DMS 273 treated with DMSO at 0.1 percent for 48 hours (cell line): ENCODE measurements at places on chromosomes 2 and 18.

DNA sequence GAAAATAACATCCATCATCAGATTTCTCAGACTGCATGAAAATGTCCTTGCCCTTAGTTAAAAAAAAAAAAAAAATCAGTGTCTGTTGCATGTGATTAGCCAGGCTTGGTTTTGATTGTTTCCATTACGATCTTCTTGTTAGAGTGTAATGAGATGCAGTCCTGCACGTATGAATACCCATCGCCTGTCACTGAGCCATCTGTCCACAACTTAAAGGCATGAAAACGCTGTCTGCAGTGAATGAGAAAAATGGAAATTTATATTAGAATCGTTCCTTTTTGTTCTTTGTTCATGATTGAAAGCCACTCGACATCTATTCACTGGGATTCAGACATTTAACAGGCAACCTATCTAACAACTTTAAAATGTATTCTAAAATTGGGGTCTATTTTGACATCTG lies 521.7 kb upstream of the SPHKAP start:
- no peak for DNase-seq

GRCh38 chr2:127844973-127845372 lies 13.0 kb downstream of the POLR2D start:
- no peak for DNase-seq

DNA sequence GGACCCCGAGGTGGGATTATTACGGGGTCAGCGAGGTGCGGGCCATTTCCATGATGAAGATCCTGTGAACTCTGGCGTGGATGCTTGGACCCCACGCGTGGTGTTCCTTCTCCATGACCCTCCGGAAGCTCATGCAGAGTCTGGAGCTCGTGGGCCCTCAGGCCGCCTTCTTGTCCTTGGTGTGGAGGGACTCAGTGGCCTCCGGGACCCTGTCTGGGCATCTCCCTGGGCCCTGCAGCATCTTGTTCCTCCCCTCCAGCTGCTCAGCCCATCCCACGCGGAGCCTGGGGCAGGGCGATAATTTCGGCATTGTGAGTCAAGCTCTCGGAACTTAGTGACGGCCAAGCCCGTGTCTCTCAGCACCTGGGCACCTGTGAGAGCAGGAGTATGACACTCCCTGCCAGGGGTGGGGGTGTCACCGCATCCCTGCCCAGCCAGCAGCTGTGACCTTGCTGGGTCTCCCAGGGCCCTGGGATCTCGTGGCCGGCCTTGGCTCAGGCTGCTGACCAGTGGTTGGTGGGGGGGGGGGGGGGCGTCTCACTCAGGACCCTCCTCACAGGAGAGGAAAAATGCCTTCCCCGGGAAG lies 24.6 kb downstream of the RTP5 start:
- DNase-seq, result no peak

DNA sequence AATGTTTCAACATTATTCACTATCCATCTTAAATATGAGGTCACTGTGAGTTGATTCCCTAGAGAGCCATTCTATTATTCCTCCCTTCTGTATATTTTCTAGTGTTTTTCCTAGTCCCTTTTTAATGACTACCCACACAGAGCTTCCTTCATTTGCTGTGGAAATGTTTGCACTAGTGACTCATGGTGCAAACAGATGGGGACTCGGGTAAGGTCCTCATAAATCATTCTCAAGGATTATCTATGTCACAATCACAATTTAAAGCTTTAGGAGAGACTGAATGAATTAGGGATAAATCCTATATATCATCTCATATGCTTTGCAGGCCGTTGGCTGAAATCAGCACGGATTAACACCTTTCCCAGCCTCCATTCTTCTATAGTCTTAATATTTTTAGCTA lies 159.6 kb downstream of the DCC start:
- DNase-seq, result peak; percentile 77

DNA sequence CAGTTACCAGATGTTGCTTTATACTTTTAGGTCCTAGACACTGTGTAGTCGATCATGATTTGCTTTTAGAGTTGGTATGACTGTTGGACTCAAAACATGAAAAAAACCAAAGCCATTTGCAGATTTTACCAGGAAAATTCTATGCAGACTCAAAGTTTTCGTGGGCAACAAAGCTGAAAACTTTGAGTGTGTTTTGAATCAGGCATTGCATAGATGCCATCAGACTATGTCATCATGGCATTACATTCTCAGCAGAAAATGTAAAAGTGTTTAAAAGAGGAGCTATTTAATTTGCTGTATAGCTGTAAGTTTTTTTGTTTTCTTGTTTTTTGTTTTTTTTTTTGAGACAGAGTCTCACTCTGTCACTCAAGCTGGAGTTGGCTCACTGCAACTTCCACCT lies 43.5 kb upstream of the ELAC1 start:
- DNase-seq, result no peak

DNA sequence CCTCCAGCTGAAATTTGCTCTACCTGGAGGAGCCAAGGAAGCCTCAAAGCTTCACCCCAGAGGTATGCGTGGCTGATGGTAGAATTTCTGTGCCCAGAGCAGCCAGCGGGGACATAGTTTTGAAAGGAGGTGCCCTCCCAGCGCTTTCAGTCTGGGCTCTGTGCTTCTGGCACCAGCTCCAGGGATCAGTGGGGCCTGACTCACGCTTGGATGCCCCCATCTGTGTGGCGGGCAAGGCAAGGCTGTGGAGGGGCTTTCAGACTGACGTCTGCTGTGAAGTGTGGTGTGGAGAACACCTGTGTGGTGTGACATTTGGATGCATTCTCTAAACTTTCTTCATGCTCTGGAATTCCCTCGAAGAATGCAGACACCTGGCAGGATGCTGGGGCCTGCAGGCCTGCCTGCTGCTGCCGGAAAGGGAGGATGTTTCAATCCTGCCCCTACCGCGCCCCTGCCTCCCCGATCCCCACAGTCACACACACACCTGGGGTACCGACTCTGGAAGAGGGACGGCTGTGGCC lies 84.1 kb downstream of the CTIF start:
- DNase-seq, result no peak

DNA sequence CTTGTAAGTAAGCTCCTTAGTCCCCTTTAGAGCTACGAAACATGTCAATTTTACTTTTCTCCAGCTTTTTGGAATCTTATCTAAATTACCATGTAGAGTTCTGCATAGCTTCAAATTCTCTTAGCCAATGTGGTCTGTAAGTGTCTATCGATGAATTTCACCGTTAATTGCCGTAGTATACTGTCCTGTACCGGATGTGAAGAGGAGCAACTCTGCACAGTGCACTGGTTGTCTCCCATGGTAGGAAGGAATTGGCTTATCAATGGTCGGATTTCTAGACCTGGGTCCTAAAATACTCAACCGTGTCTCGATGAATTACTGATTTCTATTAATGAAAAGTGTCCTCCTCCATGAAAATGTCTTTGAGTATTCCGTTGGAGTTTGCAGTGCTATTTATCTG lies 1.9 kb downstream of the NOP58 start:
- no peak for DNase-seq

- DNase-seq, result no peak
Measured at GRCh38 chr2:8624855-8625398, 56.9 kb upstream of the ID2 start.

DNA sequence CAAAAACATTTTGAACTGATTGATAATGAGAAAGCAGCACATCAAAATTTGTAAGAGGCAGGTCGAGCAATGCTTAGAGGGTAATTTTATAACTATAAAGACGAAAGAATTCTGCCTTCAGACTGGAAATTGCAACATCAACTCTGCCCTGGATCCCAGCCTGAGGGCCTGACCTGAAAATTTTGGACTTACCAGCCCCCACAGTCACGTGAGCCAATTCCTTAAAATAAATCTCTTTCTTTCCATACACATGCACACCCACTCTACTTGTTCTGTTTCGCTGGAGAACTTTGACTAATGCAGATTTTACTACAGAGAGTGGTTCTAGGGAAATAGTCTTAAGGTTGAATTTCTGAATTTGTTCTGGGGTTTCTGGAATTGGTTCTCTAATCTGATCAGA lies 14.6 kb upstream of the ACOXL start:
- no peak for DNase-seq

DNA sequence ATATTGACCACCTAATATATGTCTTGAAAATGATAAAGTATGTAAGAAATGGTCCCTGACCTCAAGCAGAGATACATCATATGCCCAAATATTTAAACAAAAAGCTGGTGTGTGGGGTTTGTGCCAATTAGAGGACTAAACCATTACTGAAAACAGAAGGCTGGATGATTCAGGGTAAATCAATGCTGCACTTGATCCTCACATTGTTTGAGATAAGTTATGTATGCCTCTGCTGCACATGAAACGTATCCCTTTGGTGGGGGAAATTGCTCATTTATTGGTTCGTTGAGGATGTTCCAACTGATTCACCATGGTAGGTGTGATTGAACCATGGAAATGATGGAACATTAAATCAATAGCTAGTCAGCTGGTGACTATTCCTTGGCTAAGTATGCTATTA lies 24.7 kb upstream of the DARS1 start:
- no peak for DNase-seq

GRCh38 chr2:110874453-110875383 lies 142.3 kb downstream of the ACOXL start:
- no peak for DNase-seq

GRCh38 chr18:39624961-39625360 lies 2059.4 kb upstream of the CELF4 start:
- no peak for DNase-seq

DNA sequence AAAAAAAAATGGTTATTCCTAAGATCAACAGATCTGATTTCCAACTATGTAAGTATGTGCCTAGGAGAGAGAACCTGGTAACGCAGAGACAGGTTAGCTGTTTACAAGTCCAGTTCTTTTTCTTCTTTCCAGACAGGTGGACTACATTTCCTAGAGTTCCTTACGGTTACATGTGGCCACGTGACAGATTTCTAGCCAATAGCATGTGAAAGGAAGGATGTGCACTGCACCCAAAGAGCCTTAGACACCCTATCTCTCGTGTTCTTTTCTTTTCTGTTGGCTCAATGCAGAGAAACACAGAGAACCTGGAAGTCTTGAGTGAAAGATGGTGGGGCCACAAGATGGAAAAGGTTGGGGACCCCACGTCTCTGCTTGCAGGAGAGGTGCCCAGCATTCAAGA lies 375.9 kb downstream of the TNS1 start:
- DNase-seq, result no peak

DNA sequence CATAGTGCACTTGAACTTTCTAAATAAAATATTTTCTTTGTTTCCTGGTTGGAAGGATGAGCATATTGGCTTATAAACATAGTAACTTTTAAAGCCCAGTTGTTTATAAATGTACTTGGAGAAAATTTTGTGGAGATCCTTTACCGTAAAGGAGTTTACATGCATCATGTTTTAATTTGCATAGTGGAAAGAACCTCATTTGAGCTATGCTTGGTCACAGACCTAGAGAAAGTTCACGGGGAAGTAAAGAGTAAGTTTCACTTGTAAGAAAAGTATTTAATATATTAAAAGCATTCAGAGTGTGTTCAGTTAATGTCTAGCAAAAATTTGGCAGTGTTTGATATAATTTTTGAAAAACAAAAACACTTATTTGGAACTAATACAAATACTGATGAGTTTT lies 45.3 kb downstream of the PIKFYVE start:
- DNase-seq, result no peak

- no peak for DNase-seq
Measured at GRCh38 chr2:171551836-171552235, 29.6 kb downstream of the CYBRD1 start.

GRCh38 chr2:40886100-40886499 lies 434.2 kb upstream of the SLC8A1 start:
- DNase-seq, result no peak

GRCh38 chr18:9419956-9420631 lies 55.2 kb upstream of the RALBP1 start:
- DNase-seq, result no peak

DNA sequence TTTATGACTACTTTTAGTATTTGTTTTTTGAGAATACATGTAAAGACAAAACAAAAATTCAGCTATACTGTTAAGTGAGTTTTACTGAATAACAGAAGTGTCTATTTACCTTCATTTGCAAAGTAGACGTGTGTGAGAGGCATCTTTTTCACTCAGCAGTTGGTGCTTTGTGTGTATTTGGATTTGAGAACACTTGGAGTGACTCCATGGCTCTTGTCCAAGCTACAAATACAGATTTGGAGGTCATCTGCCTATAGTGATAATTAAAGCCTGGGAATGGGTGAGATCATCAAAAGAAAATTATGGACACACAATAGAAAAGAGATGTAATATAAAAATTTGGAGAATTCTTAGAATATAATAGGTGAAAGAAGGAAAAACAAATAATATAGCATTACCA lies 6.2 kb downstream of the NAB1 start:
- DNase-seq, result peak; percentile 15

DNA sequence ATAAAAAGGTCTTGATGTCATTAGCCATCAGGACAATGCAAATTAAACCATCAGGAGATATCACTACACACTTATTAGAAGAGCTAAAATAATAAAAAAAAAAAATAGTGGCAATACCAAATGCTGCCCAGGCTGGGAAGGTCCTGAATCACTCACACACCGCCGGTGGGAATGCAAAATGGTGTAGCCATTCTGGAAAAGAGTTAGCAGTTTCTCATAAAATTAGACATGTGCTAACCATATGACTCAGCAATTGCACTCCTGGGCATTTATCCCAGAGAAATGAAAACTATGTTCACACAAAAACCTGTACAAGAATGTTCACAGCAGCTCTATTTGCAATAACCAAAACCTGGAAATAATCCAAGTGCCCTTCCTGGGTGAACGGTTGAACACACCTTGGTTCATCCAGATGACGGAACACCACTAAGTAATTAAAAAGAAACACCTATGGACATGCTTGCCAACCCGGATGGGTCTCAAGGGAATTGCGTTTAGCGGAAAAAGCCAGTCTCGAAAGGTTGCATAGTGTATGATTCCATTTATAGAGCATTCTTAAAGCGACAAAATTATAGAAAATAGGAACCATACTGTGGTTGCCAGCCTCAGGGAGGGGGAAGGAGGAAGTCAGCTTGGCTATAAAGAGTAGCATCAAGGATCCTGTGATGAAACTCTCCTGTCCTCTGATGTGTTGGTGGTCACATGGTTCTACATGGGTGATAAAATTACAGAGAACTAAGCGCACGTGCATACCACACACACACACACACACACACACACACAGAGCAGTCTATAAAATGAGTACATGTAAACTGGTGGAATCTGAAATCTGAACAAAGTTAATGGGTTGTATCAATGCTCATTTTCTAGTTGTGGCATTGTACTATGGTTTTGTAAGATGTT lies 4.6 kb downstream of the MBP start:
- peak; percentile 34 for DNase-seq

GRCh38 chr18:74692367-74693013 lies 94.8 kb downstream of the ZNF407 start:
- DNase-seq, result no peak
